Kidney (tissue), 22 donors: ENCODE measurements at places on chromosomes 5 and 9. TPM values are rescaled to one million over a fixed set of nuclear protein-coding genes. Genes with fewer than 3 reads are reported as not detected.

GRCh38 chr9:6723881-6724420 lies 33.8 kb upstream of the KDM4C start:
- no peak for DNase-seq
- H3K36me3 ChIP-seq, result no peaks in the 10 kb centered on the region
- H3K27me3 ChIP-seq, result no peaks in the 10 kb centered on the region
- H3K4me3 ChIP-seq, result no peak overlapping the region
- no peak overlapping the region for H3K27ac ChIP-seq
- H3K4me1 ChIP-seq, result no peaks in the 10 kb centered on the region

Gene FAM153A
- 13.4 TPM for total RNA-seq

GRCh38 chr9:73121375-73121935 lies 30.2 kb upstream of the ANXA1 start:
- no peaks in the 10 kb centered on the region for H3K27me3 ChIP-seq
- H3K4me3 ChIP-seq, result no peak overlapping the region
- H3K4me1 ChIP-seq, result no peaks in the 10 kb centered on the region
- no peak for DNase-seq
- H3K27ac ChIP-seq, result no peak overlapping the region

DNA sequence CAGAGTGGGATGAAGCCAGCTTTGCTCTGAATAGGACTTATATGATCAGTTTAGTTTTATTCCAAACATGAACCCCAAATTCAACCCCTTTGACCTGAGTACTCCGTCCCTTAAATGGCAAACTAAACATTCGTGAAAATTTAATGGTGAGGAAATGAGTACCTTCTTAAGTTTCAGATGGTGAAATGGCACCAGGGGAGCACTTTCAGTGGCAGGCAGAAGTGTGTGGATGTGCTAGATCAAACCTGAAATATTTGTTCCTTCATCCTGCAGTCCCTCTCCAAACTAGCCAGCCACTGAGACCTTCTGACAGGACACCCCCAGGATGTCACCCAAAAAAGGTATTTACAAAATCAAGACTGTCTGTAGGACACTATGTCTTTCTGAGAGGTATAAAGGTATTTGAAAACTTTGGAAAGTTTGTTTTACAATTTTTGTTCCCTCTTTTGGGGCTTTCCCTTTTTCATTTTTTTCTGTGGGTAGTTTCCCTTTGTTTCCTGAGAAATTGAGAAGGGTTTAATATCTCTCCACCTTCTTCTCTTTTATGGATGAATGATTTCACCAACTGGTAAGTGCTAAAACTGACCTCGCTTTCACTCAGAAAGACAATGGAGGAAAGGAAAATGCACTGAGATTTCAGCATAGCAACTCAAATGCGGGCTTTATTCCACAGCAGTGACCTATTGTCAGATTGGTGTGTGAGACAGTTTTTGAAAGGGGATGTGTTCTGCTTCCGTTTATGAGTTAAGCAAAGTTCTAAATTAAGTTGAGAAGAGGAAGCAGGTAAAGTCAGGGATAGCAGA lies 127.1 kb downstream of the TMC1 start:
- H3K36me3 ChIP-seq, result no peaks in the 10 kb centered on the region
- H3K4me1 ChIP-seq, result no peaks in the 10 kb centered on the region
- no peaks in the 10 kb centered on the region for H3K27me3 ChIP-seq
- DNase-seq, result no peak
- H3K4me3 ChIP-seq, result no peak overlapping the region

Gene IGFBPL1
- total RNA-seq, result 0.22 TPM

DNA sequence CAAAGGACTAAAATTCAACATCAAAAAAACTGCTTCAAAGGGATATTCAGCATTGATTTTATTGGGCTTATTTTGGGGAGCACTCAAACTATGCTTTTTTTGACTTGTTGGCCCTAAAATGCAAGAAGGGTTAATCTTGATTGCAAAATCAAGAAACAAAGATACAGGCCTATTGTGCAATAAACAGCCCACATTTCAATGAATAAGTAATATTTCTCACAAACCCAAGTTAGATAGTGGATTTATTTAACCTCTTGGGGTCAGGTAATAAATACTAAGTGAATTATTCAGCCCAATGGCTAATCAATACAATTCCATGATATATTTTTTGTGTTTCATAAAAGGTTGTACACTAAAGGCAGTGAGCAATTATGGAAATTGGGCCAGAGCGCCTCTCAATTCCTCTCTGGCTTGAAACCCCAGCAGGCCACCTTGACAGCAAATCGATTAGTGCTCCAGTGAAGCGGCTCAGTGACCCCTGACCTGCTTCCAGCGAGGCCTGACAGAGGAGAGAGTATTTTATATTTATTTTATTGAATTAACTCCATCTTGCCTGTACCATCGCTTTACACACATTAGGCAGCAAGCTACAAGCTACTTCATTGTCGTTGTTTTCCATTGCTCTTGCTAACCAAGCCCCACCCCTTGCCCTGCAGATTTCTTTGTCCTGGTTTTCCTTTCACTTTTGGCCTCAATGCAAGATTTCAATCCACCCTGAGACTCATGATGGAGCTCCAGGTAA lies 65.5 kb downstream of the EBF1 start:
- H3K27me3 ChIP-seq, result no peaks in the 10 kb centered on the region
- H3K27ac ChIP-seq, result no peak overlapping the region
- no peaks in the 10 kb centered on the region for H3K36me3 ChIP-seq

DNA sequence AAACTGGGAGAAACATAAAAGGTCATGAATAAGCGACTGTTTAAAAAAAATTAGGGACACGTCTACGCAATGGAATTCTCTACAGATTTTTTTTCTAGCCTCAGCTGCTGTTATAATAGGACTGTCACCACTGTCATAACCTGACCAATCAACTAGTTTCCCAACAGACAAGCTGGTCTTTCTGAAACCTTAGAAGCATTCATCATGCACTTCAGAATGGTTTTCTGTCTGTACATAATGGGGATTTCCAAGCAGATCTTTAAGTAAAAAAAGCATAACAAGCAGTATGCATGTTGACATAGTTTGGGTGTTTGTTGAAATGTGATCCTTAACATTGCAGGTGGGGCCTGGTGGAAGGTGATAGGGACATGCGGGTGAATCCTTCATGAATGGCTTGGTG lies 58.3 kb upstream of the SEMA6A start:
- H3K4me3 ChIP-seq, result no peak overlapping the region
- DNase-seq, result no peak
- H3K27me3 ChIP-seq, result no peaks in the 10 kb centered on the region
- no peak overlapping the region for H3K27ac ChIP-seq

- no peaks in the 10 kb centered on the region for H3K27me3 ChIP-seq
- H3K27ac ChIP-seq, result no peak overlapping the region
Measured at GRCh38 chr9:91904588-91905236, 45.3 kb downstream of the ROR2 start.

DNA sequence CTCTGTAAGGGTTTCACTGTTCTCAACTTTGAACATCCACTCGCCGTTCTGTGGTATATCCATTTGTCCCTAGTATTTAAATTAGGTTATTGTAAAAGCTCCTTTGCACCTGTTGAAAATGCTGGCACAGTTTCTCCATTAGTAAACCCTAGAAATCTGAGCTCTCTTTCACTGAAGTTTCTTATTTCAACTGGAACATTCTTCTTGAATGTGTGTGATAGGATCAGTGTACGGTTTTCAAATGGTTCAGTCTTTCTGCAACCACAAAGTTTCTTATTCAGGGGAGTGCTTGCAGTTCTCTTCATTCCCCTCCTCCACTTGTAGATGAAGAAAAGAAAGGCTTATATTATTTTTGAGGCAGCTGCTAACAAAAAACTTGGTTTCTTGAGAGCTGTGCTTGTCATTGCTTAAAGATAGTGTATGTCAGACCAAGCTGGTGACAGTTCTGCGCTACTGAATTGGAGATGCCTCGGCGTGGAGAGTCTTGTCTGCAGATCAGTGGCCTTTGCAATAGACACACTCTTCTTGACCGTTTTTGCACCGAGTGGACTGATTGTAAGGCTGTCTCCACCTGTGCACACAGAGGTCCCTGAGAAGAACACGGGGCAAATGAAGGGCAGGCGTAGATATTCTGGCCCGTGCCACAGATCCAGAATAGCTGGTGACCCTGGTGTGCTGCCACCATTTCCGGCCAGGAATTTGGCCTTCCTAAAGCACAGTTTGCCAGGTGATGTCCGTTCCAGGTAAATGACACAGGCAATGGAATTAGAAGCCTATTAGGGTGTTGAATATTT lies 102.2 kb downstream of the TRIO start:
- no peak overlapping the region for H3K4me3 ChIP-seq
- DNase-seq, result no peak
- H3K27me3 ChIP-seq, result no peaks in the 10 kb centered on the region
- H3K36me3 ChIP-seq, result no peaks in the 10 kb centered on the region
- H3K4me1 ChIP-seq, result peaks cover 6% of the 10 kb centered on the region
- H3K27ac ChIP-seq, result no peak overlapping the region

DNA sequence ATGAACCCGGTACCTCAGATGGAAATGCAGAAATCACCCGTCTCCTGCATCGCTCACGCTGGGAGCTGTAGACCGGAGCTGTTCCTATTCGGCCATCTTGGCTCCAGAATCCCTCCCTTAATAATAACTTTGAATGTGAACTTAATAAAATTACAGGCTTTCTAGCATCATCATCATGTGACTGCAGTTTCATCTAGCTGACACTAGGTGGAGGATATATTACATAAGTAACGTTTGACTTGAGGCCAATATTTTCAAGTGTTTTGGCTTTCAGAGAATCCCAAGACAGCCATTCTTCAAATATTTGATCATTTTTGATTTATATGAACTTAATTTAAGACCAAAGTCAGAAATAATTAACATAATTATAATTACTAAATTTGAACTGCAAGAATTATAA lies 474.9 kb upstream of the CDH10 start:
- no peak overlapping the region for H3K27ac ChIP-seq
- DNase-seq, result no peak
- no peaks in the 10 kb centered on the region for H3K36me3 ChIP-seq
- H3K27me3 ChIP-seq, result no peaks in the 10 kb centered on the region
- no peak overlapping the region for H3K4me3 ChIP-seq

Gene FCN2
- 3.6 TPM for total RNA-seq
